ENCODE measurements at places on chromosomes 7 and 10.
A peak's percentile ranks its signal among the peaks of the same experiment; 100 is the strongest.

- no peak for DNase-seq
These were observed 112.6 kb downstream of the PRKAG2 start for GRCh38 chr7:151764056-151764920.

DNA sequence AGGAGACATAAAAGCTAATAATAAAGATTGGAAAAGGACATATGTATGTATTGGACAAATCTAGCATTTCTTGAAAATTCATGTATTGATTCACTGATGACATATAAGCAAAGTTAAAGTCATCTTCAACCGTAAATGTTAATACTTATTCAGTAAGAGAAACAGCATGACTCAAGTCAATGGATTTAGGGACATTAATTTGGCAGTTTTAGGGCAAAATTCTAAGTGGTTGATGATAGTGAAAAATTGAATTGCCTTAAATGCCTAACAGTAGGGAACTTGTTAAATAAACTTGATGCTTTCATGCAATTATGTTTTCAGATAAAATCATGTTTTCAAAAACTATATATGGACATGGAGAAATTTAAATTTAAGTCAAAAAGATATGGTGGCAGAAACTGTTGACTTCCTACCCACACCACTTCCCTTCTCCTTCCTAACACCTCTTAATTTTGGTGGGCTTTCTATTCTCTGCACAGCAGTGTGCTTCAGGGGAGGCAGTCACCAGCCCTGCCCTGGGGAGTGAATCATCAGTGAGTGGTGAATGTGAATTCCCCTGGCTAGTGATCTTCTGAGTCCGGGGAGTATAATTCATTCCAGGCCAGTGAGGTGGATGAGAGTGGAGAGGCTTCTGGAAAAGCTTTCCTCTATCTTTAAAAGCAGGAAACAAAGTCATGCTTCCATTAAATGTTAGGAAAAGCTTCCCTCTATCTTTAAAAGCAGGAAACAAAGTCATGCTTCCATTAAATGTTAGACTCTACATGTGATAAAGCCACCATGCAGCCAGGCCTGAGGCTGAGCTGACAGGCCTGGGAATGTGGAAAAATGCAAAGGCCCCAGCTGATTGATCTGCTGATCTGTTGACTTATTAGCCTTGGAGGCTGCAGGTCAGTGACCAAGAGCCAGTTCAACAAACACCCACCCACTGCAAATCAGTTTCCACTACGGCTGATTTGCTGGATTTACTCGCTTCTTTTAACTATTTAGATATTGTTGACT lies 25.2 kb upstream of the ITGB1 start:
- DNase-seq, result peak; percentile 46

DNA sequence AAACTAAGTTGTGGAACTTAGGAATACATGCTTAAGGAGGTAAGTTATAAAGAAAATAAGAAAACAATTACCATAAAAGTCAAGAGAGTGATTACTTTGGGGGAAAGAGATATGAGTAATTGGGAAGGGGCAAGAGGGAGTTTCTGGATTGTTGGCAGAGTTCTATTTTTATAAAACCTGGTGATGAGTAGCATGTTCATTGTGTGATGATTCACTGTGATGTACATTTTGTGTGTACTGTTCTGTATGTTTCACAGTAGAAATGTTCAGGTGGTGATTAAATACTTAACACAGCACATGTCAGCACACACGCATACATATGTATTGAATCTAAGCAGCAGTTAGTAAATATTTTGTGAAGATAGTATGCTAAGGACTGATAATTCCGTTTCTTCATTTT lies 9.7 kb upstream of the OIT3 start:
- no peak for DNase-seq

GRCh38 chr10:28558186-28558585 lies 25.3 kb downstream of the WAC start:
- DNase-seq, result no peak

- DNase-seq, result no peak
These were observed 110.1 kb downstream of the CDK14 start for GRCh38 chr7:90706072-90706716.

- DNase-seq, result peak; percentile 63
These were observed 94.1 kb downstream of the PRKAG2 start for GRCh38 chr7:151782598-151783448.

DNA sequence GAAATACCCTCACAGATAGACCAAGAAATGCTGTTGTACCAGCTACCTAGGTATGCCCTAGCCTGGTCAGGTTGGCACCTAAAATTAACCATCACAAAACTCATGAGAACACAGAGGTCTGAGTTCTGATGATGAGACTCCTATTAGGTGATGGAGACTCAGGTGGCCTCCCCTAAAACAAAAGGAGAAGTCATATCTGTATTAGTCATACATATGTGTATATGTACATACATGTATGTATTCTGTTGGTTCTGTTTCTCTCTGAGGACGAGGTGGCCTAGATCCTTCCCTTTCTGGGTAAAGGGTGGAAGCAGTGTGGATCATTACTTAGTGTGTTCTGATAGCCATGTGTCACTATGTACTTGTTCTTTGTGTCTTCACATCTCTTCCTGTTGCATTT lies 207.2 kb upstream of the PRSS1 start:
- DNase-seq, result no peak

GRCh38 chr10:31602541-31603234 lies 283.7 kb downstream of the ZEB1 start:
- no peak for DNase-seq

All from effector memory CD8-positive, alpha-beta T cell (primary cell).